Hepatocyte (in vitro differentiated cells): ENCODE measurements at places on chromosomes 7 and 10.
A peak's percentile ranks its signal among the peaks of the same experiment; 100 is the strongest.

DNA sequence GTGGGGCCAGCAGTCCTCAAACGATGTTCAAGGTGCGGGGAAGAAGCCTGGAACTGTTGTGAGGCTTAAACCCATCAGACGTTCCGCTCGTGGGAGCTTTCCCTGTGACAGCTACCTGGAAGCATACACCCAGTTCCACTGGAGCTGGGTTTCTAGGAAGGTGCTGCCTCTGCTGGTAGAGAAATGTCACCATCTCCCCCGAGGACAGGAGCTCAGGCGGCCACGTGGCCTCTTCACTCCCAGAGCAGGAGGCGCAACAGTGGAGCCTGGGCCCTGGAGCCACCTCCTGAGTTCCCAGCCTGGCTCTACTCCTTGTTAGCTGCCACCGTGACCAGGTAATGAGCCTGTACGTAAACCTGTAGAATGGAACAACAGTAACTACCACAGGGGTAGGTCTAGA lies 156.1 kb downstream of the ADARB2 start:
- no peak for DNase-seq

DNA sequence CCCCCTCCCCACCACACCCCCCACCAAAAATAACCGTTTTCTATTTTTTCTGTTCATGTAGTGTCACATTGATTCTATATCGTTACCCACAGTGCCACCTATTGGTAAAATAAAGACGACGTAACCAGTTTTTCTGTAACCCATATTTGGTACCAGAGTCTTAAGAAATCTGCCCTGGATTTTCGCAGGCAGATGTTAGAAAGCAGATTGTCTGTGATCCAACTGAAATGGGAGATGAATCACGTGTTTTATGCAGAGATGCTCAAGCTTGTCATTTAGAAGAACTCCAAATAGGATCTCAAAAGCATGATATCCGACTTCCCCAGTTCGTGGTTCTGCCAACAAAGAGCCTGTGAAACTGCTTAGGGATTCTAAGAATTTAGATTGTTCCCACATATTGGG lies 261.1 kb upstream of the CSTF2T start:
- DNase-seq = peak; percentile 76

- DNase-seq = peak; percentile 94
These were observed 463 bp upstream of the UPP1 start for GRCh38 chr7:48088559-48089045.

DNA sequence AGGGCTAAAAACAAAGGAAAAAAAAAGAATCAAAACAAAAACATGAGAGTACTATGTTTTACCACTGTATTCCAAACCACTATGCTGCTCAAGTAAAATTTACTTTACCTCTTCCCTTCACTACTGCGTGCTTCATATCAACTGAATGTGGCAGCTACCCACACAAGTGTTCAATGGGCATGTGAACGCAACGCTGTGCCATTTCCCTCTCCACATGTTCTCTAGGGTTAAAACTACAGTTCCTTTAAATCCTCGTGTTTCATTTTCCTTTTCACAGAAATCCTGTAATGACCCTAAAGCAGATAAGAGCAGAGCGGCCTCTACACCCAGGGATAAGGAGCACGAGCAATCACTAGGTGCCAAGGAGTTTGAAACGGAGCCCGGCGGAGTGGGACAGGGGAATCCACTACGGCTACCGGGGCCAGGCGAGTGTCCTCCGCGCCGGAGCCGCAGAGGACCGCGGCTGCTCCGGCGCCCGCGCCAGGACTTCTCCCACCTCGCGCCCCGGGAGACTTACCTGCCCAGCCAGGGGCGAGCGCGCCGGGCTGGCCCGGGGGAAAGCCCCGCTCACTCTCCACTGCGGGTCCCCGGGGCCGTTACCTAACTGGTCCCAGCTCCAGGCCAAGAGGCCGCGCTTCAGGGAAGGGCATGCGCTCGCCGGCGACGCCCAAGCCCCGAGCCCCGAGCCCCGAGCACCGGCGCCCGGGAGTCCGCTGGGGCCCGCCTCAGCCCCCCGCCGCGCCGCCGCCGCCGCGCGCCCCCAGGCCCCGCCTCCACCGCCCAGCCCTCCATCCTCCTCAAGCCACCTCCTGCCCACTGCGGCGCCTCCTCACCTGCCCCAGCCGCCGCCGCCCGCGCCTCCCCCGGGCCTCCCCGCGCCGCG lies 711 bp downstream of the NAMPT start:
- peak; percentile 75 for DNase-seq

GRCh38 chr10:97919012-97919411 lies 69.4 kb downstream of the GOLGA7B start:
- DNase-seq = no peak

DNA sequence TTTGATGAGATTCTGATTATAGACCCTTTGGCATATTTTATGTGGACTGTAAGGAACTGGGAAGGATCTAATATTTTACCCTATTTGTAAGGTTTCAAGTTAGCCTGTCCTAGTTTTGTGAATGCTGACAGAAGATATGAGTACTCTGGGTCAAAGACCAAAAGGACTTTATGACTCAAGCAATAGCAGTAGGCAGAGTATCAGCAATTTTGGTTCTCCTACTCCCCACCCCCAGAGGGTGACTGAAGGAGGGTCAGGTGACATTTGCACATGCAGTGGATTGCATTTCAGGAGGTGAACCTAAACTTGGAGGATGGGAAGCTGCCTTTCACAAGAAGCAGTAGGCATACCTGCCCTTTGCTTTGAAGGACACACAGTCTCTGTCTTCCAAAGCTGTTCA lies 84.0 kb upstream of the KLF6 start:
- peak; percentile 62 for DNase-seq

- no peak for DNase-seq
These were observed 686.5 kb downstream of the LRMDA start for GRCh38 chr10:76117949-76118348.

- DNase-seq = peak; percentile 16
These were observed 239.6 kb downstream of the PHF14 start for GRCh38 chr7:11213266-11213665.

DNA sequence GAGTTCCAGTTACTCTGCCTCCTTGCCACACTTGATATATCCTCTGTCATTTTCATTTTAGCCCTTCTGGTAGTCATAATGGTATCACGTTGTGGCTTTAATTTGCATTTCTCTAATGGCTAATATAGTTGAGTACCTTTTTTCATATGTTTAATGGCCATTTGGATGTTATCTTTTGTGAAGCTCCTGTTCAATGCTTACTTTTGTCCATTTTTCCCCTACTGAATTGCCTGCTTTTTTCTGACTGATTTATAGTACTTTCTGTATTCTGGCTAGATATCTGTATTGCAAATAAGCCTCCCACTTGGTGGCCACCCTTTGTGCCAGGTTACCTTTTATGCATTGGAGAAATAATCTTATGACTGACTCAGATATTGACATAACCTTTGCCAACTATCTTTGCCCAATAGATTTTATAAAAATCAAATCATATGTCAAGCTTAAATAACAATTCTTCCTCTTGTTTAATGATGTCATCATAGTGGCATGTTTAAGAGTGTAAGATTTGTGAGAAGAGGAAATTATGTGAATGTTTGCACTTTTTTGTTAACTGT lies 50.6 kb downstream of the PRPF18 start:
- DNase-seq = no peak

- DNase-seq = no peak
These were observed 399.8 kb downstream of the HTR7 start for GRCh38 chr10:90458054-90458453.

DNA sequence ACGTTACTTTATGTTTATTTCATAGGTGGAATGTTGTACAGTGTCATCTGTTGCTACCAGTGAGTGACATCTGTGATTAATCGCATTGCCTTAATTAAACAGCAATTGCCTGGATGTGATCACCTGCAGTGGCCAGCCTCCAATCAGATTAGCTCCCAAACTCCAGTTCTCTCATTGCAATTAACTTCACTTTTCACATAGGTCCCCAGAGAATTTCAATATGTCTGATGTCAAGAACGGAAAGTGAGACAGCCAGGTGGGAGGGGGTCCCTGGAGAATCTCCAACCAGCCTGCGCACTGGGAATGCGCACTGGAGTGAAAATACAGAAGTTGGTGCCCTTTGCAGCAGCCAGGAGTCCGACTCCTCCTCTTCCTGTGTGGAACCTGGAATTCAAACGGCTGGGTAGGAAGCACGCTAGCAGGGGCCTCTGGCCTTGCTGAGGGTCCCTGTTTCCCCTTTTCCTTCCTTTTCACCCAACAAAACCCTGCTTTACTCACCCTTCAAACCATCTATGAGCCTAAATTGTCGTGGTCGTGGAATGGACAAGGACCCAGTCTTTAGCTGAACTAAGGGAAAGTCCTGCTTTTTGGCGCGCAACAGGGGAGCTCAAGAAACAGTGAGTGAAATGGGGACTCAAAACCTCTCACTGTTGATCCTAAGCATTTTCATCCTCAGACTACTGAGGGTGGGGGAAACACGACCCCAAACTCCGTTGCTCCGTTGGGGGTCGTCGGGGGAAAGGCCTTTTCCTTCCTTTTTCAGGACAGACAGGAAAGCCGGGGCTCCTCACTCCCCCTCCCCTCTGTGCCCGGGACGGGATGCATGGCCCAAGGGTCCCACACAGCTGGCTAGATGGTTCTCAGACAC lies 1355.5 kb upstream of the LRRTM3 start:
- peak; percentile 81 for DNase-seq

GRCh38 chr10:110083884-110084283 lies 76.1 kb downstream of the ADD3 start:
- DNase-seq = peak; percentile 24

DNA sequence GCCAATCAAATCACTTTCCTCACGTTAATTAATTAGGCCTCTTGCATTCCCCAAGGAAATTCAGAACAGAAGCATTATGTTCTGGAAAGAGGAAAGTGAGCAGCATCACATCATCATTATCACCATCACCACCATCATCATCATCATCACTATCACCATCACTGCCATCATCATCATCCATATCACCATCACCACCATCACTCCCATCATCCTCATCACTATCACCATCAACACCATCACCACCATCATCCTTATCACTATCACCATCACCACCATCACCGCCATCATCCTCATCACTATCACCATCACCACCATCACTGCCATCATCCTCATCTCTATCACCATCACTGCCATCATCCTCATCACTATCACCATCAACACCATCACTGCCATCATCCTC lies 31.4 kb upstream of the PLXNA4 start:
- DNase-seq = no peak

GRCh38 chr10:126384269-126384873 lies 3.9 kb downstream of the ADAM12 start:
- no peak for DNase-seq

DNA sequence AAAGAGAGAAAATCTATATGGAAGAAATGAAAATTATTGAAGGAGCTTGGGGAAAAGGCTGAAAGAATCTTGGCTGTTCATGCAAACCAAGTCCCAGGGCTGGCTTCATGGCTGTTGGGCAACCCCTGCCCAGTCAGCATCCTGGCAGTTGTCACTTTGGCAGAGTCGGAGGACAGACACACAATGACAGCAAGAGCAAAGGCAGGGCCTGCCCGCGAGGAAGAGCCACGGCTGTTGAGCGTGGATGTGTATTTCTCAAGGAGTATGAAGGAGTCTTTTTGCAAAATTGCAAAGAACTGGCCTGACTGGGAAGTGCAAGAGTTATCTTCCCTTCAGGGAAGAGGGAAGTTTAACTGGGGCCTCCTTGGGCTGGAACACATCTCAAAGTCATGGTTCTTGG lies 11.7 kb downstream of the PTPRE start:
- DNase-seq = no peak

DNA sequence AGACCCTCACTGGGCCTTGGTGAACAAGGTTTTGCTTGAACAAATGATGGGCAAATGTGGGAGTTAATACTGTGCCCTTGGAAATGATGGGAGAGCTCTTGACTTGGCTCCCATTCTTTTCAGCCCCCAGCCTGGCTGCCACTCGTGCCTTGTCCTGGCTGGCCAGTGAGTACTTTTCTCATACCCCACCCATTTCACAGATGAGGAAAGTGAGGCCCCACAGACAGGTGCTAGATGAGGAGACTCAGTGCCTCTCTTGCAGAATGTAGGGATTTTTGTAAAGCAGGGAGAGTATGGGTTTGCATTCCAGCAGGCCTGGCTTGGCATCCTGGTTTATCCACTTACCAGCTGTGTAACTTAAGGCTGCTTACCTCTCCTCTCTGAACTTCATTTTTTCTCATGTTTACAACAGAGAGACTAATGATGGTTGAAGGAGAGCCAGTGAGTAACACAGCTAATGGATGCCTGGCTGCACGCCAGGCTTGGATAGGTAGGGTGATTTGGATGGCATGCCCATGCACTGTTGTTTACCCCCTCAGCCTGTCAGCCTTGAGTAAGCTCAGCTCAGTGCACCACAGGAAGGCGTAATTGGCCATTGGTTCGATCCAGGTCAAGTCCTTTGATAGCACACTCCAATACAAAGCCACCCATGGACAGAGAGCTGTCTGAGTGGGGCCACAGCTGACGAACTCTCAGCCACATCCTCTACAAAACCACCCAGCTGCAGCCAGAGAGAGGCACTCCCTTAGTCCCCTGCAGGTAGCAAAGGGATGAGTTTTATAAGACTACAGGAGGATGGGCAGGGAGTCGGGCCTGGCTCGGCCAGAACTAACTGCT lies 436.8 kb downstream of the RPS24 start:
- no peak for DNase-seq

DNA sequence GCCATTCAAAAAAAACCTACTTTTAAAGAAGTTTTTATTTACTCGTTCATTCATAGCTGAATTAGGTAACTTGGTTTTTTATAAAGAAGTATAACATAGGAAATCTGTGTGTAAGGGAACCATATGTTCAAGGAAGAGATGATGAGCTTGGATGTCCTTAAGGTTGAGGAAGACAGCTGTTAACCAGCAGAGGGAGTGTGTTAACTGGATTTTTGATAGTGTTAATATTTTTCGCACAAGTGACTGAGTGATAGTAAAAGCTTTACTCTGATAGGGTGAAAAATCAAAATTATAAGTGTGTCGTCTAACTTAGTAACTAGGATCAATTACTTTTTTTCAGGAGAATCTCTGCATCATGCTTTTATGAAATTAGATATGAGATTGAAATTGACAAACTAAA lies 134.7 kb downstream of the ARL5B start:
- DNase-seq = peak; percentile 45

- DNase-seq = no peak
These were observed 112.3 kb downstream of the ITGB8 start for GRCh38 chr7:20442951-20443350.

DNA sequence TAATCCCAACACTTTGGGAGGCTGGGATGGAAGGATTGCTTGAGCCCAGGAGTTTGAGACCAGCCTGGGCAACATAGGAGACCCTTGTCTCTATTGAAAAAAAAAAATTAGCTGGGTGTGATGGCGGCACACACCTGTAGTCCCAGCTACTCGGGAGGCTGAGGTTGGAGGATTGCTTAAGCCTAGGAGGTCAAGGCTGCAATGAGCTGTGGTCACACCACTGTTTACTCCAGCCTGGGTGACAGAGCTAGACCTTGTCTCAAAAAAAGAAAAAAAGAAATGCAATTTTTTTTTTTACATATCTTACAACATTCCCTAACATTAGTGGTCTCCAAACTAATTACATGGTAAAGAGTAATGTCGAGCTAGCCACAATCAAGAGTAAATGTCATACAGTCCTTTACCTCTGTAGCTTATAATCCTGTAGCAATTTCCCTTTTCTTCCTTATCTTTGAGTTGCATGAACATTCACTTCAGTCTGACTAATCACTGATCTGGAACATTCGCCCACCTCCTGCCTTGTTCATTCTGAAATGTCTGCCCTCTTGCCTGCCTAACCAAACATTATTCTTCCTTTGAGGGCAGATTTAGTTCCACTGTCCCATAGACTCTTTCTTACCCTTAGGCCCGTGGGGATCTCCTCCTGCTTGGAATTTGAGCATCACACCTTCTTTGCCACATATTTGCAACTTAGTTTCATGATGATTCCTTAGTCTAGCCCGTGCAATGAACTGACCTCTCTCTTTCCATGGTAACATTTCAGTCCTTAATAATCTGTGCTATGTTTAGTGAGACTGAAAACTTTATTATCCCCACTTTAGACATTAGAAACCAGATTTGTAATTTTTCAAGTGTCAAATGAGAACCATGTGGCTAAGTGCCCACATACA lies 4.8 kb upstream of the VCL start:
- no peak for DNase-seq
